GM12878 (cell line): ENCODE measurements at places on chromosomes 4 and X.
A peak's percentile ranks its signal among the peaks of the same experiment; 100 is the strongest.

DNA sequence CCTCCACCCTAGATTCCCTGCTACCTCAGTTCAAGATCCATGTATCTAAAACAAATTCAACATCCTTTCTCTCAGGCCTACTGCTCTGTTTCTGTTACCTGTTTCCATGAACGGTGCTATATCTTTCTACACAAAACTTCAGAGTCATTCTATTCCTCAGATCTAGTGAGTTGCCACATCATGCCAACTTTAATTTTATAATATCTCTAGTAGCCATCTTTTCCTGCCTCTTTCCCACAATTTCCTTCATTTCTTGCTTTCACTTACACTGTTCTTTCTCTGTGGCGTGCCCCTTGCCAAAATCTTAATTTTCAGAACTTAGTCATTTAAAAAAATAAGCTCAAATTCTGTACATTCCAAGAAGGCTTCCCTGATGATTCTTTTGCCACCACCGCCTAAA lies 15.2 kb downstream of the GUCY1A1 start:
- DNase-seq, result no peak

GRCh38 chrX:41559235-41560052 lies 112.3 kb downstream of the NYX start:
- DNase-seq, result no peak

DNA sequence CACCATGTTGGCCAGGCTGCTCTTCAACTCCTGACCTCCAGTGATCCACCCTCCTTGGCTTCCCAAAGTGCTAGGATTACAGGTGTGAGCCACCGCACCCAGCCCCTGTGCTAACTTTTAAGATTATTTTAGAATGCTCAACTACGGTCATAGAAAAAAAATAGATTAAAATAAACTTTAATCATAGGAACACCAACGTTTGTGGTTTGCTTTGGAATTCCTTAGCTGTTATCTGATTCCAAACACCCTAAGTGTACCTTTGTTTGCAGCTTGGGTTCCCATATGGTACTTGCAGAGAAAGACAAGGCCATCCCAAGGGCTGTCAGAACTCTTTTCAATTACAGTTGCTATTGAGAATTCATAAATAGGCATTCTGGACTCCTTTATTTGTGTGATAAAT lies 90.1 kb upstream of the EFHC2 start:
- DNase-seq, result no peak

GRCh38 chrX:7159149-7159861 lies 11.4 kb upstream of the PUDP start:
- DNase-seq, result no peak

- no peak for DNase-seq
Measured at GRCh38 chr4:184843984-184844554, 18.3 kb upstream of the ACSL1 start.

DNA sequence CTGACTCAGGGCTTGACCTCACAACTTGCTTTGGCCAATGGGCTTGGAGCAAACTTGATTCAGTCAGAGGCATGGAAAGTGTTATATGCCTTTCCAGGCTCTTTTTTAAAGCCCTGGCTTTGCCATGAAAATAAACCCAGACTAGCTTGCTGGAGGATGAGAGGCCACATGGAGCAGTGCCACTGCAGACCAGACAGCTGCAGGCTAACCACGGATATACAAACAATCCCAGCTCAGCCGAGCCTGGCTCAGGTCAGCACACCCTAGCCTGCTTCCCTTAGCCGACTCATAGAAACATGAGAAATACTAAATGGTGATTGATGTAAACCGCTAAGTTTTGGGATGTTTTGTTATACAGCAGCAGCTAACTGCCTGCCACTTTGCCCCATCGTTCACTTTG lies 345.1 kb downstream of the ARHGAP10 start:
- no peak for DNase-seq

- DNase-seq, result peak; percentile 47
Measured at GRCh38 chr4:183746305-183747229, 87.5 kb downstream of the TRAPPC11 start.

- DNase-seq, result no peak
Measured at GRCh38 chrX:101977106-101977505, 45.3 kb upstream of the ZMAT1 start.

DNA sequence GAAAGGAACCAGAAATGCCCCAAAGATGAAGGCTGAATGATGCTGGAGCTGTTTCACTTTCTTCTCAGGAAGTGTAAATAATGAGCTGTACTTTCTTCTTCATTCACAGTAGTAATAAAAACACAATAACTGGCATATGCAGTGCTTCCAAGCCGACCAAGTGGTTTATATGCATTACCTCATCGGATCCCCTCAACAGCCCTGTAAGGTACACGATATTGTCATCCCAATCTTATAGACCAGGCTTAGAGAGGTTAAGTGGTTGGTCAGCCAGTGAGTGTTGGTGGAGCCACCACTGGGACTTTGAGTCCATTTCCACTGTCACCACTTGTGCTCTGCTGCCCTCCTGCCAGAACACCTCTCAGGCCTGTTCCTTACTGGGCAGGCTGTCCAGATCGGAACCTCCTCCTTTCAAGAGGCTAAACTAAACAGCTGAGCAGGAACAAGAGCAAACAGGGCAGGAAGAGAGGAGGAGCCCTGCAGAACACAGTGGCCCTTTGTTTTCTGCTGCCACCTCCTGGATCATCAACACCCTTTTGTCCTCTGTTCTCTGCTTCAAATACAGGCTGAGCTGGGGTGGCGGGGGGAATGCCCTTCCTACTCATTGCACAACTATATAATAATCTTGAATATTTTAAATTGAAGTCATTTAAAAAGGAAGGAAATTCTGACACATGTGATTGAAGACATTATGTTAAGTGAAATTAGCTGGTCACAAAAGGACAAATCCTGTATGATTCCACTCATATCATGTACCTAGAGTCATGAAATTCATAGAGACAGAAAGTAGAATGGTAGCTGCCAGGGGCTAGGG lies 112.5 kb upstream of the ATP6AP2 start:
- peak; percentile 47 for DNase-seq

GRCh38 chr4:153850533-153851280 lies 61.8 kb upstream of the SFRP2 start:
- no peak for DNase-seq

DNA sequence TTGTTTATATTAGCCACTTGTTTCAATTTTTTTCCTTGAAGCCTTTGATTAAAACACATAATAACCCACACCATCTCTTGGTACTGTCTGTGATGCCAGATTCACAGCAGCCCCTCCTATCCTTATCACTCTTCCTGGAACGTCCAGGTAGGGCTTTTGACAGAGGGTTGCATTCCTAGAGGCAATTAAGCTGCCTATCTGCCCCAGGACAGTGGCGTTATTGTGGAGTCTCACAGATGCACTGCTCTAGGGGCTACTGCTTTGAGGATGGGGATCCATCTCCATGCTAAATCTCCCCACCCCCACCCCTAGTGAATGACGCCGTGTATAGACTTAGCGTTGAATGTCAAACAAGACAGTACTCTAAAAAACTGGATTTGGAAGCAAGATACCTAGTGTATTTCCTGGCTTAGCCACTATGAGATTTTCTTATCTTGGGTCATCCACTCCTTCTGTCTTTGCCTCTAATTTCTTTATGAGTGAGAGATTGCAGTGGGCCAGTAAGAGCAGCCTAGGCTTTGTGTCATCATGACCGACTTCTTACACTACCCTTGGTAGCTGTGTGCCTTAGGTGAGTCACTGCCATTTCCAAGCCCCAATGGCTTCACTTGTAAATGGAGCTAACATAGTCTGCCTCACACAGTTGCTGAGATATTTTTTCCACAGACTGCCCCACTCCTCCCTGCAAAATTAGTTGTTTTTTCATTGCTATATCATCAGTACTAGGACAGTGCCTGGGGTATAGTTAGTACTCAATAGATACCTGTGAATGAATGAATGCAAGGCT lies 90.9 kb downstream of the EGF start:
- DNase-seq, result no peak

- no peak for DNase-seq
Measured at GRCh38 chrX:356385-357034, 30.2 kb downstream of the PPP2R3B start.

DNA sequence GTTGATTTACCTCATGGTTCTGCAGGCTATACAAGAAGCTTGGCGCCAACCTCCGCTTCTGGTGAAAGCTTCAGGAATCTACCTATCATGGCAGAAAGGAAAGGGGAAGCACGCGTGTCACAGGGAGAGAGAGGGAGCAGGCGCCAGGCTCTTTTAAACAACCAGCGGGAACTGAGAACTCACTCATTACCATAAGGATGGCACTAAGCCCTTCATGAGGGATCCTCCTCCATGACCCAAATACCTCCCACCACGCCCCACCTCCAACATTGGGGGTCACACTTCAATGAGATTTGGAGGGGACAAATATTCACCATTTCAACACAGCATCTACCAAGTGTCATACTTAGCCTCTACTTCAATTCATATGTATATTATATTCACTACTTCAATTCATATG lies 18.8 kb upstream of the TBC1D8B start:
- DNase-seq, result no peak

DNA sequence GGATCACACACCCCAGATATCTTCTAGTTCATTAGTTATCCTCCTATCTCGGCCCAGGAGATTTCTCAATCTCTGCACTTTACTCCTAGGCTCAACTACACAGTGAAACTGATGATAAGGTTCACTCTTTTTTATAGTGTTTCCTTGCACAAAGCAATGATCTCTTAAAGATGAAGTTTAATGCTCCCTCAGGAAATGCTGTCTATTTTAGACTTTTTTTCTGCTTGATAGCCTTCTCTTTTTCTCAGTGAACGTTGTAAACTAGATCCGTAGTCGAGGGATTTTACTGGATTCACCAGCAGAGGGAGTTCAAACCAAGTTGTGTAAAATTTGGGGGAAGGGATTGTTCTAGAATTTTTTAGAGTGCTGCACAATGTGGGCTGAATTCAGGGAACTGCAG lies 269.6 kb downstream of the GBA3 start:
- no peak for DNase-seq

GRCh38 chr4:144627663-144628076 lies 18.3 kb upstream of the HHIP start:
- no peak for DNase-seq

- DNase-seq, result peak; percentile 24
Measured at GRCh38 chr4:140156529-140157171, 2.7 kb upstream of the MAML3 start.

GRCh38 chrX:105910563-105911105 lies 88.3 kb downstream of the NRK start:
- DNase-seq, result no peak

- DNase-seq, result no peak
Measured at GRCh38 chrX:96696462-96696861, 11.8 kb downstream of the DIAPH2 start.

GRCh38 chr4:947491-947971 lies 15.3 kb downstream of the TMEM175 start:
- DNase-seq, result no peak

GRCh38 chr4:8343262-8343966 lies 73.9 kb downstream of the HTRA3 start:
- no peak for DNase-seq

- no peak for DNase-seq
Measured at GRCh38 chr4:74675673-74676279, 118.5 kb downstream of the BTC start.

DNA sequence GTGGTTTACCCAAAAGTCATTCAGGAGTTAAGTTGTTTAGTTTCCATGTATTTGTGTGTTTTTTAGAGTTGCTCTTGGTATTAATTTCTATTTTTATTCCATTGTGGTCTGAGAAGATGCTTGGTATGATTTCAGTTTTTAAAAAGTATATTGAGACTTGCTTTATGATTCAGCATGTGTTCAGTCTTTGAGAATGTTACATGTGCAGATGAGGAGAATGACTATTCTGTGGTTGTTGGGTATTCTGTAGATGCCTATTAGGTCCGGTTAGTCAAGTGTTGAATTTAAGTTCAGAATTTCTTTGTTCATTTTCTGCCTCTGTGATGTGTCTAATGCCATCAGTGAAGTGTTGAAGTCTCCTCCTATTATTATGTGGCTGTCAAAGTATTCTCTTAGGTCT lies 249.4 kb downstream of the ARHGAP10 start:
- peak; percentile 57 for DNase-seq

GRCh38 chr4:16750882-16751642 lies 147.4 kb downstream of the LDB2 start:
- no peak for DNase-seq

GRCh38 chr4:10182446-10183424 lies 66.1 kb upstream of the WDR1 start:
- no peak for DNase-seq
